Activated naive CD8-positive, alpha-beta T cell treated with anti-CD3 and anti-CD28 coated beads, Interleukin-2, amount 10 ng/mL, durations not matched to agents 7 days and 5 days (primary cell): ENCODE measurements at places on chromosomes 16 and 17. TPM values are rescaled to one million over a fixed set of nuclear protein-coding genes. Genes with fewer than 3 reads are reported as not detected.

DNA sequence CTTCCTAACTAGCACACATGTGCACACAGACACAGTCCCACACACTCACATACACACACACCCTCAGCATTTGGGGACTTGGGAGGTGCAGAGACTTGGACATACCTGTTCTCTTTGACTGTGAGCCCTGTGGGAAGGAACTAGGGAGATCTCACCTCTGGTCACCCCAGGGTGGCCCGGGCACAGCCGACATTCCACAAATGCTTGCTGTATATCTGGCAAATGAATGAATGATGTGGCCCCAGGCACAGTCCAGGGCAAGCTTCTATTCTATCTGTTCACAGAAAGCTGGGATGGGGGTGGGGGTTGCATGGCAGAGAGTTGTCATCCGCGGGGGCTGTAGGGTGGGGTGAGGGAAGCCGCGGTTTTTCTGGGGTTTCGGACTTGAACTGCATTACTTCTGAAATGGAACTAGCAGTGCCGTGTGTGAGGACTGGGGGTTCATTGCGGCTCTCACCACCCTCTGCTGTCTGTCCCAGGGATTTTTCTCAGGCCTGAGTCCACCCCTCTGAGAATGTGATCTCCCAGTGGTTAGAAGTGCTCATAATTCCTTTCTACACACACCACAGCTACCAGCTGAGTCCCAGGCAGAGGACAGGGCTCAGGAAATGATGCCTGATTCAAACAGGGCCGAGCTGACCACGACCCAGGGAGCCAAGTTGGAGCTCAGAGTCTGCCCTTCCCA lies 3.3 kb upstream of the RIPOR1 start:
- DNase-seq: no peak

GRCh38 chr17:61158376-61158775 lies 241.3 kb upstream of the TBX2 start:
- no peak for DNase-seq

DNA sequence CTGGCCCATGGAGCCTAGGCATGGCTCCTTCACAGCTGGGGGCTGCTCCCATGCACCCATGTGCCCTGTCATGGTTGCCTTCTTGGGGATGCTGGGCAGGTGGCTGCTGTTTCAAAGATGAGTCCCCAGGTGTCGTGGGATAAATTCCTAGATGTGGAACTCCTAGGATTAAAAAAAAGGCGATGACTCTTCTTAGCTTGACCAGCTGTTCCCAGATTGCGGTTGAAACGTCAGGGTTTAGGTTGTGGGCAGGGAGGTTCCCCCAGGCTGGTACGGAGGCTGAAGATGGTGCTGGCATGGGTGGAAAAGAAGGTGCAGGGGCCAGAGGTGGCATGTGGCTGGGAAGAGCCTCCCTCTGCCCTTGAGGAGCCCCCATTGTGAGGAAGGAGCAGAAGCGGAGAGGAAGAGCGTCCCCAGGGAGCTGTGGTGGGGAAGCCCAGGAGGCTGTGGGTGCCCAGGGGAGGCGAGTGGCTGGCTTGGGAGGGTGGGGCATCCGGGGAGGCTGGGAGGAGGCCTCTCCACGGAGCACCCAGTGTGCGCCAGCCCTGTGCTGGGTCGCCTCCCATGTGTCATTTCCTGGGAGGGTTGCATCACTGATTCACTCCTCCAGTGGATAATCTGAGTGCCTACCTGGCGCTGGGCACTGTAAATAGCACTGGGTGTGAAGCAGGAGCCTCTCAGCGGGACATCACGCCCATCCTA lies 7.5 kb upstream of the KCNJ12 start:
- DNase-seq: no peak

DNA sequence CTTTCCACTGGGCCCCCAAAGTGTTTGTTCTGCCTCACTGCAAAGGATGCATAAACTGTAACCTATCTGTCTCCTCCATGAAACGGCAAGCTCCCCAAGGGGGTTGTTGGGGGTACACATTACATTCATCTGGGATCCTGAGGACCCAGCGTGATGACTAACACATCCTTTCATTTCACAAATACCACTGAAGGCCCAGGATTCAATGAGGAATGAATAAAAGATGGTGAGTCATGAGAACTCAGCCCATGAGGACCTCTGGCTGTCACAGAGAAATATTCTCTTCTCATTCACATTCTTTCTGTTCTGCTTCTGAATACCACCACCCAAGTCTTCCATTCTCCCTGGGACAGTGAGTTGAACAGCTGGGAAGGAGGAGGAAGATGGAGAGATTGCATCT lies 149.8 kb downstream of the RBFOX3 start:
- no peak for DNase-seq

Gene KRT40
- not detected for total RNA-seq

Gene KRTAP4-4
- total RNA-seq: not detected

- no peak for DNase-seq
Measured at GRCh38 chr16:48914070-48914469, 304.1 kb upstream of the N4BP1 start.

Gene MEOX1
- total RNA-seq: 5.2 TPM

DNA sequence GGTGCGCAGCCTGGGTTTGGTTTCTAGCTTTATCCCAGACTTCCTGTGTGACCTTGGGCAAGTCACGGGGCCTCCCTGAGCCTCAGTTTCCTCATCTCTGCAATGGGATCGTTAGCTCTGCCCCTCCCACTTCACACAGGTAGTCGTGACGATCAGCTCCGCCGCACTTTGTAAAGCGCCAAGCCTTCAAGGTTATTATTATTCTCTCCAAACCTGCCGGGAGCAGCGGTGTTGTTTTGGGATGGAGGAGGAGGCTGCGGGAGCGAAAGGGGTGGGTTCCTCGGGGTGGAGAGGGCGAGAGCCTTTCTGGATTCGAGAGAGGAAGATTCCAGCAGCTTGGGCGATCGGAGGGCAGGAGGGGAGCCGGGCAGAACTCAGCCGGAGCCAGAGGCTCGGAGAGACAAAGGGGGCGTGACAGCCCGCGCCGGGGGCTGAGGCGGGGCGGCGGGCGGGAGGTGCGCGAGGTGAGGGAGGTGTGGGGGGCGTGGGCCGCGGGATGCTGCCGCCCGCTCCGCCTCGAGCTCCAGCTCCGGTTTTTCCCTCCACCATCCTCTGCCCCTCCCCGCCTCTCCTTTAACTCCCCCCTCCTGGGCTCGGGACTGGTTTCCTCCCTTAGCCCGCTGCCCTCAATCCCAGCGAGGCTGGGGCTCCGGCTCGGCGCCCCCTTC lies at the start of gene EFNB3:
EFNB3 (plus strand) TSS at position 602 of the 668 bp plus-strand sequence. CDS start 397 bp downstream, outside the sequence.
- no peak for DNase-seq

Gene RAMP2
- not detected for total RNA-seq

Gene CHST5
- total RNA-seq: not detected

DNA sequence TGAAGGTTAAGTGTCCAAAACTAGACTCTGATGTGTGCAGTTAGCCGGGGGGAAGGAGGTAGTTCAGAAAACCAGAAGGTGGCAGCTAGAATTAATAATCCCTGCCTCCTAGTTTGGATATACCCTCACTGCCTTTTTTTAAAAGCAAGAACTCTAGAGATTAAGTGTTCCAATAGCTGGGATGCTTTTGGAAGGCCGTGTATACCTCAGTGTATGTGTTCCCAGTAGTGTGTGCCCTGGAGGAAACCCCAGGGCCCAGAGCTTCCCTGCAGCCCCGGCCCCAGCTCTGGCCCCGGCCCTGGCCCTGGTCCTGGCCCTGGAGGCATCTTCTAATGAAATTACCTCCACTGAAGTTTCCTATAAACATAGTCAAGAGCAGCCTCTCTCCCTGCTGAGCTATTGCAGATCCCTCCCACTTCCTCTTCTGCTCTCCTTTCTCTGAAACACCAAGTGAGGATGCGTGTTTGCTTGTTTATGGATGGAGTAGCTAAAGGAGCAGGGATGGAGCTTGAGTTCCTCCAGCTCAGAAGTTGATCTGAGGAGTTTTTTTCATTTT lies 130.7 kb downstream of the PRKCA start:
- DNase-seq: no peak

DNA sequence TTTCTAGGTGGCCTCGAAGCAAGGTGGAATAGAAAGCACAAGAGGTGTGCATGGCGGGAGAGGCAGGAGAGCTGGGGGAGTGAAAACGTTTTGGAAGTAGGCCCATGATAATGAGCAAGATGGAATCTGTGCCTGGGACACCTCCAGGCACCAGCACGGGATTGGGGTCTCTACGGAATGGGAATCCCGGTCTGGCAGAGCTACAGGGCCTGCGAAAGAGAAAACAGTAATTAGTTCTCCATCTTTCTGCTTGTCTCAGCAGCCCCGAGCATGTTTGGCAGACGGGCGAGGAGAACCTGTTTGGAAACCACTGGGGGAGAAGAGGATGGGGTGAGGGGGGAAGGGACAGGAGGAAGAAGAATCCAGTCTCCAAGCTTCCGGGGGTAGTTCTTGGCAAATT lies 258.7 kb downstream of the SOX9 start:
- DNase-seq: no peak

DNA sequence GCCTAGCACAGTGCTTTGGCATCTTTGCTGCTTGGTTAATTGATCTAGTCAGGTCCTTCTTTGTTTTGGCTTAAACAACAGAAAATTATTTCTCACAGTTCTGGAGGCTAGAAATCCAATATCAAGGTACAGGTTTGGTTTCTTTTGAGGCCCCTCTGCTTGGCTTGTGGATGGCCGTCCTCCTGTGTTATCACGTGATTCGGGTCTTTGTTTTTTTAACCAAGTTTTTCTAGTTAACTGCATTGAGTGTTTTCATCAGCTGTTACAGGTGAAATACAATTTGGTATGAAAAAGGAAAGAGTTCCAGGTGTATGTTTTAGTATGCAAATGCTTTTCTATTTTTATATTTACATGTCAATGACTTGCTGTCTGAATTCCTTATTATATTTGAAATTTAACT lies 2.8 kb downstream of the NLK start:
- no peak for DNase-seq

DNA sequence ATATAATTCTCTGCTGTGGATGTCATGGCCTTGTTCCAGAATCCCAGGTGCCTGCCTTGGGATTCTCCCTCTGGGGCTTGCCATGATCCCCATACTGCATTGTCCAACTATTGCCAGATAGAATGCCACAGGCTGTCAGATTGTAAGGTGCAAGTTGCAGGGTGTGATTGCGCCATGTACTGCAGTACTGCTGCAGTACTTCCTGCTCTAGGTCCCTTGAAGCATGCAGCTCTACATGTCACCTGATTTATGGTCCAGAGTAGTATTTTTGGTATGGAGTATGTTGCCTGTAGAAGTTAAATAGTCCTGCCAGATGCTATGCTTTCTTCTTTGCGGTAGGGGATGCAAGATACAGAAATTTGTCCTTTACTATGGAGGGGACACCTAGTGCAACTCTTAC lies 7.0 kb upstream of the SLFN5 start:
- no peak for DNase-seq

DNA sequence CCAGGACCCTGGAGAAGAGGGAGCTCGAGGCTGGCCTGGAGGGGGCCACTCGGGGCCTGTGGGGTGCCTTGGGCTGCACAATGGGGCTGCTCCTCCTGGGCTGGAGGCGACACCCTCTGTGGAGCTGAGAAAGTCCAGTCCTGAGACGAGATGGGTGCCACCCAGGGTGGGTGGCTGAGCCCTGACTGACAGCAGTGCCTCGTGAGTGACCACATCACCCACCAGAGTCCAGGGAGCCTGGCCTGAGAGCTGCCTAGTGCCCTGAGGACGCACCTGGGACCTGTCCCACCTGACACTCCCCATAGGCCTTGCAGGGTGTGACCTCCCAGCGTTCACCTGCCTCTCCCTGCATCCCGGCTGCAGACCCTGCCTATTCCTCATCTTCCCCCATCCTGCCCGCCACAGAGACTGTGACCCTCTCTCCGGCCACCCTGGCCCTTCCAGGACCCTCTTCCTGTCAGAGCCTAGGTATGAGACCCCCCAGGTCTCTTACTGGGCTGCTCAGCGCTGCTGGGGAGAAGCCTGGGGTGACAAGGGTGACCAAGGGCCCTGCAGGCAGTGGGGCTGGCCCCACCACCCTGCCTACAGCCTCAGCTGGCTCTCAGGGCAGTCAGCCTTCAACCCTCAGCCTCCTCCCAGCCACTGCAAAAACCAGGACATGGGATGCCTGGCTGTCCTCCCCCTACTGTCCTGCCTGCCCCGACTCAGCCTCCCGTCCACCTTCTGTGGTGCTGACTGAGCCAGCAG lies 41.2 kb downstream of the TNFRSF13B start:
- DNase-seq: no peak

GRCh38 chr17:6249732-6250131 lies 179.6 kb downstream of the WSCD1 start:
- no peak for DNase-seq

Gene ST3GAL2
- 38.6 TPM for total RNA-seq

GRCh38 chr17:78343543-78344201 lies 16.2 kb downstream of the SOCS3 start:
- peak; percentile 79 for DNase-seq

Gene TANGO6
- 29.2 TPM for total RNA-seq

GRCh38 chr17:76369804-76370203 lies 14.6 kb upstream of the SPHK1 start:
- DNase-seq: no peak

- peak; percentile 48 for DNase-seq
Measured at GRCh38 chr17:43578699-43579565, 32.8 kb upstream of the ETV4 start.

Gene ITGB3
- 0.17 TPM for total RNA-seq

DNA sequence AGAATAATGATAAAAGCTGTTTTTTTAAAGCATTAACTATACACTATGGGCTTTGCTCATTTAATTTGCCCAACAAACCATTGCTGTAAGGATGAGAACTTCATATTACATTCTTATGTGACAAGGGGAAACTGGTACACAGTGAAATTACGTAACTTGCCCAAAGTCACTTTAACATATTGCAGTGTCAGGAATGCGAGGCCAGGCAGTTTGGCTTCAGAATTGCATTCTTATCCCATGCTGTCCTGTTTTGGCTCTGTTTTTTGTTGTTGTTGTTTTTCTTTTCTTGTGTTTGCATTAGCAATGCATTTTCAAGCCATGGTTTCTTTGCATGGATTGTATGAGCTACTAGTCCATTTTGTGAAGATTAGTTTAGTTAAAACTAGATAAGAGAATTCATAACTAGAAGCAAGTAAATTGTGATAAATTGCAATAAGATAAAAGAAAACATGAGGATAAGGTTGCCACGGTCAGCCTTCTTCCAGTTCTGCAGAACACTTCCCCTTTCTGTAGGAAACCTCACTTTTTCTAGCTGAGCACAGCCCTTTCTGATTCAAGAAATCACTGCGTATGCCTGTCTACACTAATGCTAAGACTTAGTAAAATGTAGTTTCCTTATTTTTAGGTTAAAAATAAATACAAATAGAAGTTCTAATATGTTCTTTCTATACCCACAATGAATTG lies 221.3 kb upstream of the KCNJ16 start:
- no peak for DNase-seq

Gene GAST
- not detected for total RNA-seq

GRCh38 chr17:42655528-42655927 lies 3.6 kb upstream of the TUBG2 start:
- DNase-seq: no peak

Gene HOXB5
- total RNA-seq: not detected

DNA sequence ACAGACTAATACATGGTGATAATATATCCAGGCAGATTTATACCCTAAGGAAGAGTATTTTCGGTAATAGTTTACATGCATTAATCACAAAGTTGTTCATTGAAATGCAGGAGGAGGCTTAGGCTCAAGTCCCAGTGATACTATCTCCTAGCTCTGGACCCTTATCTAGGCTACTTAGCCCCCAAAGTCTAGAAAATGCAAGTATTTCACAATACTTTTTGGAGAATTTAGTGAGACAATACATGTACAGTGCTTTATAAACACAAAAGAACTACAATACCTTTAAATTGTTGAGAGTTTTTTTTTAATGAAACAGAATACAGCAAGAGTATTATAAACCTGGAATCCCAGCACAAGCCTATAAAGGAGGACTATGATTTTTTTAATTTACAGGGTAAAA lies 473.9 kb downstream of the HS3ST3B1 start:
- DNase-seq: no peak

GRCh38 chr17:78124081-78124835 lies 4.3 kb downstream of the TMC6 start:
- no peak for DNase-seq

Gene CACNG1
- total RNA-seq: not detected
